Activated T-helper 2 cell treated with anti-CD3 and anti-CD28 coated beads, Interferon-gamma antibody, Interleukin-2, Interleukin-4, amounts not matched to agents 10 μg/mL and 5 μg/mL and 100 μg/mL, durations not matched to agents 14 hours and 24 hours and 36 hours (primary cell): ENCODE measurements at places on chromosomes 7 and 10.

DNA sequence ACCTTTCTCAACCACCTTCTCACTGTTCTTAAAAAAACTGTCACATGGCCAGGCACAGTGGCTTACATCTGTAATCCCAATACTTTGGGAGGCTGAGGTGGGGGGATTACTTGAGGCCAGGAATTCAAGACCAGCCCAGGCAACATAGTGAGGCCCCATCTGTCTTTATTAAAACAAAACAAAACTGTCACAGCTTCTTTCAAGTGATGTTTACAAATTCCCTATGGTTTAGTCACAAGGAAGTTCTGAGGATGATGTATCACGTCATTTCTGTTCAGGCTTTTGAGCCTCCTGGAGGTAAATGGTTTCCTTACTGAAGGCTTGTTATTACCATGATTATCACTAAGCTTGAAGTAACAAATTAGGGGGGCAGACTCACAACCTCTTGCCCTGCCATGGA lies 186.2 kb downstream of the CFTR start:
- no peak overlapping the region for H3K4me3 ChIP-seq
- no peak overlapping the region for H3K27ac ChIP-seq
- H3K4me1 ChIP-seq, result no peaks in the 10 kb centered on the region
- no peaks in the 10 kb centered on the region for H3K36me3 ChIP-seq
- DNase-seq, result no peak

DNA sequence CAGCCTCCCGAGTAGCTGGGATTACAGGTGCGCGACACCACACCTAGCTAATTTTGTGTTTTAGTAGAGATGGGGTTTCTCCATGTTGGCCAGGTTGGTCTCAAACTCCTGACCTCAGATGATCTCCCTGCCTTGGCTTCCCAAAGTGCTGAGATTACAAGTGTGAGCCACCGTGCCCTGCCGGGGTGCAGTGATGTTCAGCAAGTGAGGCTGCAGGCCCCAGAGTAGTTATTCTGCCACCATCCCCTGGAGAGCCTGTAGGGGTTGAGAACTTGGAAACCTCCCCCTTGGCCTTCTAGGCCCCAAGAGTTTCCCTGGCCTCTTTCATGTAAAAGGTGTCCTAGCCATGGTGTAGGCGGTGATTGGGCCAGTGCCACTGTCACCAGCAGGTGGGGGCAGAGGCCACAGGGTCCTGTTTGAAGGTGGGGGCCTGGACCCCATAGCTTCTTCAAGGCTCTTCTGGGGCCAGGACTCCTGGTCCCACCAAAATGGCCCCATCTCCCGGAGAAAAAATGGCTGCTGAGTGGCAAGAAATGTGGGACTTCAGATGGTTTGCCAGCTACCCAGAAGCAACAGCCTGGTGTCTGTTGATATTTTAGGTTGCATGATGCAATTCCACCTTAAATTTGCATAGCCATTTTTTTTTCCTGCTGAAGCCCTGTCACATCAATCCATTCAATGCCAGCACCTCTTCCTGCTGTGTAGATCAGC lies 25.5 kb upstream of the INMT start:
- H3K4me3 ChIP-seq, result peak overlapping the region; percentile 75
- no peaks in the 10 kb centered on the region for H3K36me3 ChIP-seq
- peak overlapping the region; percentile 84 for H3K27ac ChIP-seq
- H3K27me3 ChIP-seq, result peaks cover 3% of the 10 kb centered on the region
- no peak for DNase-seq

DNA sequence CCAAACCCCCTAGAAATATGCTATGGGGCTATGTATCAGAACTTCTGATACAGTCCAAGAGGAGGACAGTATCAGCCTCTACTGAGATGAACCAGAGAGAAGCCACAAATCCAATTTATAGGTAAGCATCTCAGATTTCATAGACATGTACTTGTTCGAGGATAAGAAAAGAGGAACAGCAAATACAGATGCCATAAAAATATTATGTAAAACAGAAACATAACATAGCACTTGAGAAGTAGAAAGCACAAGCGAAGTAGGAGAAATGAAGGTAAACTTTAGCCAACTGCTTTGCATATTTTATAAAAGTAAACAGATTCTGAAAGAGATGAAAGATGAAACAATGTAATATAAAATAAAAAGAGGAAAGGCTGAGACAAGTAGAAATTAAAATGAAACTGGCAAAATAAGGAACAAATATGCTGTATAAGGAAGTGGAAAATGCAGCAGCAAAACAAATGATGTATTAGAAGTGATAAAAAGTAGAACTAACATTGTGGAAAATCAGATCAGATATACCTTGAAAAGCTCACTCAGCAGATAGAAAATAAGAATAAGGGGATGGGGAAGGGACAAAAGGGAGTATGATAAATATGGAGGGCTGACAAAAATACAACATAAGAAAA lies 135.1 kb downstream of the SKAP2 start:
- H3K4me1 ChIP-seq, result peaks cover 2% of the 10 kb centered on the region
- H3K36me3 ChIP-seq, result no peaks in the 10 kb centered on the region
- no peak for DNase-seq
- no peak overlapping the region for H3K27ac ChIP-seq
- no peak overlapping the region for H3K4me3 ChIP-seq

DNA sequence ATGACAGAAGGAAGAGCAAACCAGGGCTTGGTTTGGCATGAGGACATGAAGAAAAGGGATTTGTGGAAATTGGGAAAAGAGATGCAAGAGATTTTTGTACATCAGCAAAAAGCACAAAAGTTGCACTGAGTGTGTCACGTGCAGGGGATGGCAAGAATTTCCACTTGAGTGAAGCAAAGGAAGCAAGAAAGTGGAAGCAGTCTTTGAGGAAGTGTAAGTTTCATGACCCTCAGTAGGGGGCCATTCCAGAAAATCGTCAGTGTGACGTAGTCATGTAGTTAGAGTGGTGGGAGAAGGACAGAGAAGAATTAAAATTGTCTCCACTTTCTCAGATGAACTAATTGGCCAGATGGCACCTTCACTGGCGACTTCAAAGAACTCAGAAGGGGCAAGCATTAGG lies 123.3 kb upstream of the FZD1 start:
- no peaks in the 10 kb centered on the region for H3K36me3 ChIP-seq
- no peak overlapping the region for H3K4me3 ChIP-seq
- no peaks in the 10 kb centered on the region for H3K27me3 ChIP-seq
- no peak overlapping the region for H3K27ac ChIP-seq
- no peak for DNase-seq
- no peaks in the 10 kb centered on the region for H3K4me1 ChIP-seq

- H3K4me3 ChIP-seq, result no peak overlapping the region
- DNase-seq, result no peak
- no peaks in the 10 kb centered on the region for H3K27me3 ChIP-seq
- no peaks in the 10 kb centered on the region for H3K36me3 ChIP-seq
These were observed 119.5 kb downstream of the TCF7L2 start for GRCh38 chr10:113069595-113069994.

- no peaks in the 10 kb centered on the region for H3K27me3 ChIP-seq
- no peak overlapping the region for H3K27ac ChIP-seq
- no peak overlapping the region for H3K4me3 ChIP-seq
- no peaks in the 10 kb centered on the region for H3K4me1 ChIP-seq
- no peak for DNase-seq
- H3K36me3 ChIP-seq, result no peaks in the 10 kb centered on the region
These were observed 187.7 kb upstream of the CNTNAP2 start for GRCh38 chr7:145928937-145929336.

DNA sequence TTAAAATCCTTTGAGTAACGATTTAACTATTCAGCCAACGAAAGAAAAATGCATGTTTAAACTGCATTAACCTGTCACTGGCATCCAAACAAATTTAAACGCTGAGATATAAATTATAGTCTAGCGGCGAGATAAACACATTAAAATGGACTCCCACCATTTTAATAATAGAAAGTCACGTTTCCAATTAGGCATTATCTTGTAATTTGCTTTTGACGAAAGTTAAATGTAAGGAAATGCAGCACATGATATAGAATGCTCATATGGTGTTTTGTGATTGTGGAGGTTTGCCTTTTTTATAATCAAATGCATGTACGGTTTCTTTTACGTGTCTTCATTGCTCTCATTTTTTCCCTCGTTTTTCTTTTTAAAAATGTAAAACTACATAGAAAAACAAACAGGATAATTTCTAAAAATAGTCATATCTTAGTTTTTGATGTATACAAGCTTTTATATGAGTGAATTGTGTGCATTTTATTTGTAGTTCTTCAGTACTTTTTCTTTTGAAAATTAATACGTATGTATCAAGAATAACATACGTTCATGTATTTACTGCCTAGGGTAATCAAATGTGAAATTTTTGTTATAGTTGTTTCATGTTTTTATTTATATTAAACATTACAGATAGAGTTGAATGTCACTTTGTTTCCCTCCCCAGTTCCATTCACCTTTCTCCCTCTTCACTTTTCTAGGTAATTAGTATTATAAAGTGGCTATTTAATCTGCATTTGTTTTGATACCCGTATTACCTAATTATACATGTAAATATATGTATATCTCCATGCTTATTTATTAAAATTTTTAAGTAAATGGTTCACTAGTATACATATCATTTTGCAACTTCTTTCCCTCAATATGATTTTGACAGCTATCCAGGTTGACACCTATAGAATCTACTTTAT lies 1.1 kb upstream of the KLF14 start:
- peaks cover 4% of the 10 kb centered on the region for H3K36me3 ChIP-seq
- H3K27ac ChIP-seq, result no peak overlapping the region
- H3K27me3 ChIP-seq, result peaks cover 66% of the 10 kb centered on the region
- peak overlapping the region; percentile 81 for H3K4me3 ChIP-seq
- peaks cover 7% of the 10 kb centered on the region for H3K4me1 ChIP-seq

- H3K36me3 ChIP-seq, result no peaks in the 10 kb centered on the region
- no peak overlapping the region for H3K27ac ChIP-seq
- no peaks in the 10 kb centered on the region for H3K4me1 ChIP-seq
- peaks cover 2% of the 10 kb centered on the region for H3K27me3 ChIP-seq
- H3K4me3 ChIP-seq, result no peak overlapping the region
These were observed 240.7 kb downstream of the COBL start for GRCh38 chr7:51075681-51076580.

DNA sequence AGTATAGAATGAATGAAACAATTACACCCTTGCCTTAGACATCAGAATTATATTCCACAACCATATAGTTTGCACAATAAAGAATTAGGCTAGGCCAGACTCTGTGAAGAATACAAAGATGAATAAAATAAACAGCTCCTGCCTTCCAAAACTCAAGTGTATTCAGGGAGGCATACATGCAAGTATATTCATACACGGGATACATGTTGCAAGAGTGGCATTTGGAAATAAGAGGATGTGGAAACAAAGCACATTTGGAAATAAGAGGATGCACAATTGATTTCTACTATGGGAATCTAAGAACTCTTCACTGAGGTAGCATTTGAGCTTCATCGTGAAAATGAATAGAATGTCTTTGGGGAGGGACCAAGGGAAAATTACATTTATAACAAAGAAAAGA lies 27.0 kb upstream of the TMEM26 start:
- no peak overlapping the region for H3K4me3 ChIP-seq
- H3K4me1 ChIP-seq, result no peaks in the 10 kb centered on the region
- no peak for DNase-seq

- peak overlapping the region; percentile 90 for H3K4me3 ChIP-seq
- peaks cover 31% of the 10 kb centered on the region for H3K36me3 ChIP-seq
- peak; percentile 30 for DNase-seq
- H3K4me1 ChIP-seq, result peaks cover 44% of the 10 kb centered on the region
- H3K27ac ChIP-seq, result peak overlapping the region; percentile 91
- no peaks in the 10 kb centered on the region for H3K27me3 ChIP-seq
These were observed 844 bp downstream of the NRF1 start for GRCh38 chr7:129612112-129613015.

DNA sequence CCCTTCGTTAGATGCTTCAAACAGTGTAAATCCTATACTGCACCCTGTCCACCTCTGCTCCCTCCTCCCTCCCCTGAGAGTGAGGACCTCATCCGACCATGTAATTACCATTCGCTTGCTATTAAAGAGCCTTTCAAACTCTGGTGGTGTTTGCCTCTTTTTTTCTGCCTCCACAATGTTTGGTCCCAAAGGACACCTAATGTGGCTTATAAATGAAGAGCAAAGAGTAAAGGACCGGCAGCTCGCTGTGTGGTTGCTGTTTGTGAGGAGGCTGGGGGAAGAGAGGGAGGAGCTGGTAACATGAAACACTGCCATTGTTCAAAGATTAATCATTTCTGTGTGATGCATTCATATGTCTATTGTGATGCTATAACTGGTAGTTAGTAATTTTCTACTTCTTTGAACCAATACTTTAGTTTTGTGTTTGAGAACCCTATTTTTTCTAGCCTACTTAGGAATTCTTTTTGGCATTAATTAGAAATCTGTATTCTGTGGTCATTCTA lies 27.9 kb downstream of the MTURN start:
- peak overlapping the region; percentile 80 for H3K27ac ChIP-seq
- peak overlapping the region; percentile 54 for H3K4me3 ChIP-seq
- H3K27me3 ChIP-seq, result peaks cover under 1% of the 10 kb centered on the region
- peaks cover 50% of the 10 kb centered on the region for H3K4me1 ChIP-seq

DNA sequence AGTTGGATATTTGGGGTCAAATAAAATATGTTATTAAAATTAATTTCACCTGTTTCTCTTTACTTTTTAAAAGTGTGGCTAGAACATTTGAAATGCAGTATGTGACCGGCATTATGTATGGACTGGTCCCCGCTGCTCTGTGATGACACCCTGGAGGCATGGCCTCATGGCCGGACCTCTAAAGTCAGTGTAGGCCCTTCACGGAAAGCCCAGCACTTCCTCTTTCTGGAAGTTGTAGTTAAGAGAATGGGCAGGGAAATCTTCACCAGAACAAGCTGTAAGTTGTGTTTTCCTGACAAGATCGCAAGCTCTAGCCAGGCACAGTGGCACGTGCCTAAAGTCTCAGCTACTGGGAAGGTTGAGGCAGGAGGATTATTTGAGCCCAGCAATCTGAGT lies 38.3 kb upstream of the SRGN start:
- H3K27me3 ChIP-seq, result no peaks in the 10 kb centered on the region
- no peaks in the 10 kb centered on the region for H3K36me3 ChIP-seq
- peak overlapping the region; percentile 14 for H3K27ac ChIP-seq
- peaks cover 62% of the 10 kb centered on the region for H3K4me1 ChIP-seq
- no peak for DNase-seq
- no peak overlapping the region for H3K4me3 ChIP-seq

GRCh38 chr10:72276421-72277339 lies 3.0 kb downstream of the DDIT4 start:
- H3K27me3 ChIP-seq, result no peaks in the 10 kb centered on the region
- peaks cover 32% of the 10 kb centered on the region for H3K4me1 ChIP-seq
- H3K36me3 ChIP-seq, result peaks cover 38% of the 10 kb centered on the region
- peak overlapping the region; percentile 100 for H3K4me3 ChIP-seq
- peak overlapping the region; percentile 94 for H3K27ac ChIP-seq
- DNase-seq, result no peak

GRCh38 chr10:48901319-48901718 lies 38.3 kb downstream of the LRRC18 start:
- no peaks in the 10 kb centered on the region for H3K4me1 ChIP-seq
- H3K27me3 ChIP-seq, result no peaks in the 10 kb centered on the region
- H3K4me3 ChIP-seq, result no peak overlapping the region
- H3K36me3 ChIP-seq, result no peaks in the 10 kb centered on the region

DNA sequence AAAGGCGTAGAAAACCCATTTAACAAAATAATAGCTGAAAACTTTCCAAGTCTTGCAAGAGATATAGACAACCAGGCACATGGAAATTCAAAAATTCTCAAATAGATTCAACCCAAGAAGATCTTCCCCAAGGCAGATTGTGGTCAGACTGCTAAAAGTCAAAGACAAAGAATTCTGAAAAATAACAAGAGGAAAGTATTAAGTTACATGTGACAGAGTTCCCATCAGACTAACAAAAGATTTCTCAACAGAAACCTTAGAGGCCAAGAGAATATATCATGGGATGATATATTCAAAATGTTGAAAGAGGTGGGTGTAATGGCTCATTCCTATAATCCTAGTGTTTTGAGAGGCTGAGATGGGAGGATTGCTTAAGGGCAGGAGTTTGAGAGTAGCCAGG lies 59.8 kb downstream of the TMEM178B start:
- no peak overlapping the region for H3K27ac ChIP-seq
- H3K4me3 ChIP-seq, result no peak overlapping the region
- DNase-seq, result no peak
- no peaks in the 10 kb centered on the region for H3K36me3 ChIP-seq
- peaks cover 16% of the 10 kb centered on the region for H3K27me3 ChIP-seq
